ENCODE measurements at places on chromosomes 4 and X.

DNA sequence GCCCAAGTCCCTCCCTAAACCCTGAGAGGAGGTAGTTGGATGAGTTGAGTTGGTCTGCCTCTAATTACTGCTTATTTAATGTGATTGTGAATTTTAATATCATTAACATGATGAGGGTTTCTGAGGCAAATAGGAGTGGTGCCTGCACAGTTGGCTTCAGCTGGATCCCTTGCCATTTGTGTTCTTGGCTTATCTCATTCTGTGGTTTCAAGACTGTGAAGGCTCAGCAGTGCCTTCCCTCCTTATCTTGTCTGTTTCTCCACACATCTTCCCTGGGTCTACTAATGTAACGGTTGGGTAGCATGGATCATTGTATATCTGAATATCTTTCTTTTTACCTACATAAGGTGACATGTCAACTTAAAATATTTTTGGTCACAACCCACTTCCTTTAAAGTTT lies 1.6 kb upstream of the SLC10A4 start:
- no peak for DNase-seq

- DNase-seq: no peak
Measured at GRCh38 chr4:148227147-148227546, 215.1 kb downstream of the NR3C2 start.

- DNase-seq: no peak
Measured at GRCh38 chr4:122142687-122143086, 9.4 kb upstream of the BLTP1 start.

- DNase-seq: peak; percentile 39
Measured at GRCh38 chrX:40845331-40845911, 110.1 kb upstream of the MED14 start.

GRCh38 chrX:110218591-110218990 lies 99.3 kb downstream of the AMMECR1 start:
- no peak for DNase-seq

- no peak for DNase-seq
Measured at GRCh38 chr4:144578681-144579080, 67.3 kb upstream of the HHIP start.

GRCh38 chr4:140971077-140971792 lies 162.0 kb downstream of the RNF150 start:
- no peak for DNase-seq
